HS-27A (cell line): ENCODE measurements at places on chromosomes 16 and 17.

DNA sequence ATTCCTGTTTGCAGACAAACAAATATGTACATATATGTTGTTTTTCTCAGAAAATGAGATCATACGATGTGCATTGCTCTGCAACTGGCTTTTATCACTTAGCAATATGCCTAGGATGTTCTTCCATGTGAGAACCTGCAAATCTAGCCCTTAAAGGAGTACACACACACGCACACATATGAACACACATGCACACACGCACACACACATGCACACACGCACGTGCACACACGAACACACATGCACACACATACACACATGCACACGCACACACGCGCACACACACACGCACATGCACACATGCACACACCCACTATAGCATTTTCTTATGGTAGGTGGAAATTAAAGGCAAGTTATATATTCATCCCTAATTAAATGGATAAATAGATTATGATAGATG, 8.1 kb upstream of the OR2C1 start:
- DNase-seq, result no peak

GRCh38 chr16:56226187-56226586, 34.9 kb downstream of the GNAO1 start:
- no peak for DNase-seq

GRCh38 chr16:27927266-27927901, 136.1 kb downstream of the GSG1L start:
- no peak for DNase-seq

DNA sequence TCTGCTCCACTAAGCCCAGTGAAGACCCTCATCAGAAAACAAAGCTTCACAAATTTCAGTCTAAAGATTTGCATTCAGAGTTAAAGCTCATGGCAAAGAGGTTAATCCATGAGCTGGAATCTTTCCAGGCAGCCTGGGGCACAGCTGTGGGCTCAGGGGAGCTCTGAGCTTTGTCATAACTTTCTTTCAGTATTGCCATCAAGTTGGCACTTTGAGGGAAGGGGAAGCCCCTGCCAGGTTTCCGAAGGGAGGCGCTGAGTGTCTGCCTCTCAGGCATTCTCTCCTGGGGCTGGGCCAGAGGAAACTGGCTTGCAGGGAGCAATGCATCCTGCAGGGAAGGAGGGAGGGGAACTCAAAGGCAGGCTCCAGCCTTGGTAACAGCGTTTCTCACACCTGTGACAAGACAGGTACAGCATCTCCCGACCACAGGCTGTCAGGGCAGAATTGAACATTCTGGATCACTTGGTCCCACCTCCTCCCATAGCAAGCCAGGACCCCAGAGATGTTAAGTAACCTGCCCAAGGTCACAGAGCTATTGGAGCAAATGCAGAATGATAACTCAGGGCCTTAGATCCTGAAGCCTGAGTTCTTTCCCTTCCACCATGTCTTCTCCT, 3.9 kb downstream of the LPO start:
- DNase-seq, result no peak

- DNase-seq, result no peak
These were observed 156.7 kb downstream of the KCNJ12 start for GRCh38 chr17:21532763-21533385.

GRCh38 chr16:83345846-83346640, 461.7 kb upstream of the HSBP1 start:
- DNase-seq, result no peak

DNA sequence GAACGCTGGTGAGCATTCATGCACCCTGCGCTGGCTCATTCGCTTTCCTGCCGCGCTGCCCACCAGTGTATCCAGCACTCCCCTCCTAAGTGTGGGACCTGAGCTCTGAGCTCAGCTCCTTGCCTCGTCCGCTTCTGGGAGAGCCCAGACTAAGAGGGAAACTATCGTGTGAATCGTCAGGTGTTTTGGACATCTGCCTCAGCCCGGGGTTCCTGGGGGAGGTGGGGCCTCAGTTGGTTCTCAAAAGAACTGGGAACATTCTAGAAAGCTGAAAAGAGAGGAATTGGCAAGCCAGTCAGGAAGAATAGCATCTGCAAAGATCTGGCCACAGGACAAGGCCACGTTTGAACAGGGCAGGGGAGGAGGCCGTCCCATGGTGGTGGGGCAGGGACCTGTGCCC, 205.4 kb upstream of the CIBAR2 start:
- DNase-seq, result no peak

- DNase-seq, result no peak
These were observed 397.7 kb upstream of the TNRC6C start for GRCh38 chr17:77560841-77561240.

DNA sequence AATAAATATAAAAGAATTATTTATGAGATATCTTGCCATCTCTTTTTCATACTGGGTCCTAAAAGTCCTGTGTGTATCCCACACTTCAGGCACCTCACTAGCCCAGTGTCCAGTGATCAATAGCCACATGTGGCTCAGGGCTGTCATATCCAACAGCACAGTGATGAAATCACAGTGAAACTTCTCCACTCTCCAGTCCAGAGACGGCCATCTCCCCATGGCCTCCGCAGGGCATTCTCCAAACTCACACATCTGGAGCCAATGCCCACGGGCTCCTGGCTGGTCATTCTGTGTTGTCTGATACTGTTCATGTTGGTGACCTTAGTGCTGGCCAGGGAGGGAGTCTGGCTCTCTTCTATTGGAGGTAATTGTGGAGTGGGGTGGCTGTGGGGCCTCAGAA, 125.2 kb upstream of the SDK2 start:
- no peak for DNase-seq

DNA sequence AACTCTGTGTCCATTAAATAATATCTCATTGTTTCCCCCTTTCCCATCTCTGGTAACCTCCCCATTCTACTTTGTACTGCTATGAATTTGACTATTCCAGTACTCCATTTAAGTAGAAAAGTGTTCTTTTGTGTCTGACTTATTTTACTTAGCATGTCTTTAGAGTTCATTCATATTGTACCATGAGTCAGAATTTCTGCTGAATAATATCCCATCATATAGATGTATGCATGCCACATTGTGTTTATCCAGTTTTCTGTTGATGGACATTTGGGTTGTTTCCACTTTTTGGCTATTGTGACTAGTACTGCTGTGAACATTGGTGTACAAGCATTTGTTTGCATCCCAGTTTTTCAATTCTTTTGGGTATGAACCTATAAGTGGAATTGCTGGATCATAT, 6.0 kb downstream of the PPM1D start:
- DNase-seq, result no peak

DNA sequence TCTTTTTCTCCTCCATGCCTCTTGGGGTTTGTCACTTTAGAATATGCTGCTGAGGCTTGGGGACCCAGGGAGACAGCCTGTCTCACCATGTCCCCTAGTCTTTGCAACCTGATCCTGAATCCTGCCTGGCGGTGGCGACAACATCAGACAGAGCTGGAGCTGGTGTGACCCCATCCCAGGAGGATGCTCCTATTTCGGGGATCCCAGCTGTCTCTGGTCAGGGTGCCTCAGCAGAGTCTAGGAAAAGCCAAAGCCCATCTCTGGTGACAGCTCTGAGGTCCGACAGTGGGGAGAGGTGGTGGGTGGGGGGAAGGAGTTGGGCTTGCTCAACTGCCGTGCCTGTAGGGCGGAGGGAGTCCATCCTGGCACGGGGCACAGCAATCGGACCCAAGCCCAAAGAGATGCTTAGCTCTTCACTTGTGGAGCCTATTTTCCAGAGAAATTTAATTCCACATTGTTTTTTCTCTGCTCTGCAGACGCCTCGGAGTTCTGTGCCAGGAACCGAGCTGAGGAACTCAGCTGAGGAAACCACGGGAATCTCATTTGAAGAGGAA, 10.3 kb upstream of the TNS4 start:
- no peak for DNase-seq

- DNase-seq, result no peak
These were observed 2114.6 kb downstream of the TP53TG3F start for GRCh38 chr16:35574011-35574410.

DNA sequence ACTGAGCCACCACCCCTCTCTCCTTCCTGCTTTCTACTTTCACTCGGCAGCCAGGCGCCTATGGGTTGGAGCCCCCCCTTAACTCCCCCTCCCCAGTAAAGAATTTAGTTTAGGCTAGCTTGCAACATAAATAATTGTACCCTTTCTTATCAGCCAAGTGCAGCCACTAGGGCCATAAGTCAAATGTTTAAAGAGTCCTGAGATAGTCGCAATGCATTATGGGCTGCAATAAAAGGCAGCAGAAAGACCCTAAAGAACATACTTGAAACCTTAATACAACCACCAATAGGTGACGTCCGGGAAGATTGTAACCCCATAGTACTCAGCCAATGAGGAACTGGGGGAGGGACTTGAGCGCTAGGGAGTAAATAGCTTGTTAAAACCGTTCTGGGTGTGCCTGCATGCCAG, 40.5 kb downstream of the C16orf82 start:
- no peak for DNase-seq

GRCh38 chr17:80455336-80455710, 21.1 kb downstream of the NPTX1 start:
- DNase-seq, result no peak

GRCh38 chr16:86625029-86625428, 46.7 kb downstream of the FOXL1 start:
- no peak for DNase-seq

DNA sequence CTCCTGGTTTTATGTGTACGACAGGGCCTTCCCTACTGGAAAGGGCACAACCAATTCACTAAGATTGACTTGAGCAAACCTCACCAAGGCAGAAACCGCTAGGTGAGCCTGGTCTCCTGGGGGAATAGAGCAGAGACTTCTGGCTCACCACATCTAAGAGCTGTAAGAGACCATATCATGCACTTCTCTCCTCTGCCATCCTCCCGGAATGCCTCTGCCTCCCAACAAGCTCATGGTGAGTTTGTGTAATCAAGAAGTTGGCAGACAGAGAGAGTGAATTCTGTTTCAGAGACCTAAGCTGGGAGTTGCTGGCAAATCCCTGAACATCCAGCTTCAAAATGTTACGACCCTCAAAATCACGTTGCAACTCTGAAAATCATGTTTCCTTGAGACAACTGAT, 154.8 kb downstream of the SLC39A11 start:
- no peak for DNase-seq

- DNase-seq, result no peak
These were observed 29.4 kb downstream of the NARF start for GRCh38 chr17:82487910-82488309.

DNA sequence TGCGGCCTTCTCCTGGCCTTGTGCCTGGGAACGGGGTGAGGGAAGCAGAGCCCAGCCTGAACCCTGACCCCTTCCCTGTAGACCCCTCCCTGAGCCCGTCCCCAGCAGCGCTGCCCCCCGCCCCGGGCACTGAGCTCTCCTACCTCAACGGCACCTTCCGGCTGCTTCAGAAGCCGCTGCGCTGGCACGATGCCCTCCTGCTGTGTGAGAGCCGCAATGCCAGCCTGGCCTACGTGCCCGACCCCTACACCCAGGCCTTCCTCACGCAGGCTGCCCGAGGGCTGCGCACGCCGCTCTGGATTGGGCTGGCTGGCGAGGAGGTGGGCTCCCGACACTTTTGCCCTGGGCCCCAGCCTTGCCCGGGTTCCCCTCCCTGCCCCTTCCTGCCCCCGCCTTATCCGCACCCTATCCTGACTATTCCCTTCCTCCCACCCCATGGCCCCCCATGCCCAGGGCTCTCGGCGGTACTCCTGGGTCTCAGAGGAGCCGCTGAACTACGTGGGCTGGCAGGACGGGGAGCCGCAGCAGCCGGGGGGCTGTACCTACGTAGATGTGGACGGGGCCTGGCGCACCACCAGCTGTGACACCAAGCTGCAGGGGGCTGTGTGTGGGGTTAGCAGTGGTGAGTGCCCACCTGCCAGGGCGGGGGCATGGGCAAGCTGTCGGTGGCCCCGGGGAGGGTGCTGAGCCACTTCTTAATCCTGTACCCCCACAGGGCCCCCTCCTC, 62.1 kb downstream of the MRC2 start:
- no peak for DNase-seq

GRCh38 chr16:57530104-57530521, 6.3 kb downstream of the CCDC102A start:
- DNase-seq, result no peak
